ENCODE measurements at places on chromosomes 13 and 19. TPM values are rescaled to one million over a fixed set of nuclear protein-coding genes. Genes with fewer than 3 reads are reported as not detected.

GRCh38 chr19:19343762-19344161 is 23.1 kb downstream of the MAU2 start:
- no peak for DNase-seq
- H3K27me3 ChIP-seq = no peaks in the 10 kb centered on the region
- H3K4me3 ChIP-seq = no peak overlapping the region
- H3K36me3 ChIP-seq = no peaks in the 10 kb centered on the region
- H3K4me1 ChIP-seq = no peaks in the 10 kb centered on the region

DNA sequence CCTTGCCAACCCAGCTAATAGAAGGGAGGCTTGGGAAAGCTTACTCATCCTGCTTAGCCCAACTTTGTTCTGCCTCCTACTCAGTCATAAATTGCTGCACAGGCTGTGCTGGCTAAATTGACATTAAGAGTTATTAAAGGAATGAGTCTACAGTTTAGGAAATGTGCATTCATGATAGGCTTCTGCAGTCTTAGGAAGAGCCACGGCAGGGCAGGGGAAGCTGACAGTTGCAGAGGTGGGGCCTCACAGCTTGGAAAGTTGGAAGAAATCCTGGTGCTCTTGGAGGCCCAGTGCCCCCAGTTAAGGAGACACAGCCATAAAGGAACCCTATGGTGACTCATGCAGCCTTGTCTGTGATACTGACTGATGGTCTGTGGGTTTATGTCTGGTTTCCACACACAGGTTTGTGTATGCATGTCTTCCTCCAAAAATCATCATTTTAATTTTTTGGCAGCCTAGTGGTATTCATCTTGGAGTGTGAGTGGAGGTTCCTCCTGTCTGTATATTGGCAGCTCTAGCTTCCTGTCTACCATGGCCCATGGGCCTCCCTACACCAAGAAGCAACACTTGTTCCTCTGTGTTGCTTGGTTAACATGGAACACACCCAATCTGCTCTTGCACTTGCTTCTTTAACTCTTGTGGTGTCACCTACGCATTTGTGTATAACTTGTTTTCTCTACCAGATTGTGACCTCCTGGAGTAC is 135.0 kb upstream of the KL start:
- H3K4me3 ChIP-seq = no peak overlapping the region
- no peak overlapping the region for H3K27ac ChIP-seq
- no peaks in the 10 kb centered on the region for H3K36me3 ChIP-seq
- H3K27me3 ChIP-seq = no peaks in the 10 kb centered on the region
- DNase-seq = no peak
- no peaks in the 10 kb centered on the region for H3K4me1 ChIP-seq

DNA sequence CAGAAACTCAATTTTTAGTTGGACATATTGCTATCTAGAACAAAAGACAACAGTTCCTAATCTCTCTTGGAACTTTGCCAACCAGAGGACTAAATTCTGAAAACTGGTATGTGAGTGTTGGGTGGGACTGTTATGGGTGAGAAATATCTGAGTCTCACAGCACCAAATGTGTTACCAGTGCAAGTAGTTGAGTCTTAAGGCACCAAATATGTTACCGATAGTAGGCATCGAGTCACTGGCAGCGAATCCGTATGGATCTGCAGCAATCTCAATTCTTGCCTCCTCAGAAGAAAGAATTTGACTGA is 575.2 kb downstream of the DACH1 start:
- no peak for DNase-seq
- H3K27me3 ChIP-seq = no peaks in the 10 kb centered on the region
- no peak overlapping the region for H3K27ac ChIP-seq
- no peaks in the 10 kb centered on the region for H3K36me3 ChIP-seq

GRCh38 chr19:14616407-14616806 is 33.5 kb downstream of the CLEC17A start:
- H3K4me3 ChIP-seq = no peak overlapping the region
- H3K36me3 ChIP-seq = no peaks in the 10 kb centered on the region
- no peaks in the 10 kb centered on the region for H3K4me1 ChIP-seq
- no peaks in the 10 kb centered on the region for H3K27me3 ChIP-seq

DNA sequence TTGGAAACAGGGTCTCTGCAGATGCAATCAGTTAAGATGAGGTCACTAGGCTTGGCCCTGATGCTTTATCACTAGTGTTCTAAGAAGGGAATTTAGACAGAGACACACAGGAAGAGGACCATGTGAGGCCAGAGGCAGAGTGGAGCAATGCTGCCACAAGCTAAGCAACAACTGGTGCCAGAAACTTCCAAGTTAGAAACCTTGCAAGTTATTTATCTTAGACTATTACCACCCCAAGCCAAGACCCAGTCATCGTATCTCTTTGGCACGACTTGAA is 81.1 kb downstream of the DOCK9 start:
- no peak overlapping the region for H3K27ac ChIP-seq
- H3K27me3 ChIP-seq = no peaks in the 10 kb centered on the region
- no peaks in the 10 kb centered on the region for H3K36me3 ChIP-seq
- H3K4me3 ChIP-seq = no peak overlapping the region
- no peaks in the 10 kb centered on the region for H3K4me1 ChIP-seq

DNA sequence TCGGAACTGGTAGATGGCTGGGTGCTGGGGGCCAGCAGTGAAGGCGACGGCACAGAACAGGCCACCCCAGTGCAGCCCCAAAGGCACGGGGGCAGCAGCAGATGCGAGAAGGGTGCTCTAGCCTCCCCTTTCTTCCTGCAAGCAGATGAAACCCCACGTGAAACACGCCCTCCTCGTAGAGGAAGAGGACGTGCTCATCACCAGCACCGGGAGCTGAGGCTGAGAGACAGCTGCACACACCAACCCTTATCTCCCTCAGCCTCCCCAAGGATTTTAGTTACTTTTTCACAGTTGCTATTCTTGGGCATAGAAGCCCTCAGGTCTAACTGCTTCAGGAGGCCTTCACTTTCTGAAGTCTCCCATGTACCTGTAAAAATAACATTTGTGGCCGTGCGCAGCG is 11.9 kb downstream of the ZNF787 start:
- DNase-seq = no peak

DNA sequence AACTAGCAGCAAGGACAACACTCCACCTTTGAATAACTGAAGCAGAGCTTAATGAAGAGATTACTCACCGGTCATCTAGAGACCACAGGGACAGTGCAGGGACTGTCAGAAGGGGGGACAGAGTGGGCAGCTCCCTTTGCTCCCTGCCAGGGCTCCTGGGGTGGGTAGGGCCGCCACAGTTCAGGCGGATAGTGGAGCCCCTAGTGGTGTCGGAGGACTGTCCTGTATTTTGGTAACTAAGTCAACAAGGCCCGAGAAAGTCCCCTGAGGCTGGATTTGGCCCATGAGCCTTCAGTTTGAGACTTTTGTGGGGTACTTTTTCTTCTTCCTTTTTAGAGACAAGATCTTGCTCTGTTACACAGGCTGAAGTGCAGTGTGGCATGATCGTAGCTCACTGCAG is 44.6 kb downstream of the GJA3 start:
- H3K27ac ChIP-seq = no peak overlapping the region
- no peak overlapping the region for H3K4me3 ChIP-seq
- no peaks in the 10 kb centered on the region for H3K27me3 ChIP-seq
- H3K36me3 ChIP-seq = no peaks in the 10 kb centered on the region

- H3K36me3 ChIP-seq = no peaks in the 10 kb centered on the region
- DNase-seq = no peak
These were observed 39.6 kb downstream of the C1QTNF9 start for GRCh38 chr13:24348797-24349515.

DNA sequence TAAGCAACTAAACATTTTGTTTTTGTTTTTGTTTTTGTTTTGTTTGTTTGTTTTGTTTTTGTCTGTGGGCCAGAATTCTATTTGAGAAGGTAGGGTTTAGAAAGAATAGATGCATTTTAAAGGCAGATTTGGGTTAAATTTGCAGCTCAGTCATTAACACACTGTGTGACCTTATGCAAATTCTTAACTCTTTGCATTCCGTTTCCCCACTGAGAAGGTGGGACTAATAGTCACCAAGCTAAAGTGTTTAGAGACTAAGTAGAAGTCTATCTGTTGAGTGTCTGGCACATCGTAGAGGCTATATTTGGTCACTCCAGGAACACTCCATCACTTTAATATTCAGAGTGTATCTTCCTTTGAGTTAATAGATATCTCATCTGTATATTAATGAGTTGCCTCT is 87.1 kb downstream of the CCNA1 start:
- H3K4me3 ChIP-seq = no peak overlapping the region
- H3K36me3 ChIP-seq = no peaks in the 10 kb centered on the region
- H3K27me3 ChIP-seq = no peaks in the 10 kb centered on the region
- H3K4me1 ChIP-seq = no peaks in the 10 kb centered on the region
- DNase-seq = no peak

The IGSF23 gene
- not detected for polyA plus RNA-seq

The MBD3L2 gene
- polyA plus RNA-seq = not detected

The PLA2G4C gene
- polyA plus RNA-seq = 32.0 TPM

The TNFSF11 gene
- polyA plus RNA-seq = not detected

The SBK2 gene
- not detected for polyA plus RNA-seq

The GPR4 gene
- polyA plus RNA-seq = 3.0 TPM

The PABPC3 gene
- polyA plus RNA-seq = 0.08 TPM
